ENCODE measurements at places on chromosomes 6 and 20.

DNA sequence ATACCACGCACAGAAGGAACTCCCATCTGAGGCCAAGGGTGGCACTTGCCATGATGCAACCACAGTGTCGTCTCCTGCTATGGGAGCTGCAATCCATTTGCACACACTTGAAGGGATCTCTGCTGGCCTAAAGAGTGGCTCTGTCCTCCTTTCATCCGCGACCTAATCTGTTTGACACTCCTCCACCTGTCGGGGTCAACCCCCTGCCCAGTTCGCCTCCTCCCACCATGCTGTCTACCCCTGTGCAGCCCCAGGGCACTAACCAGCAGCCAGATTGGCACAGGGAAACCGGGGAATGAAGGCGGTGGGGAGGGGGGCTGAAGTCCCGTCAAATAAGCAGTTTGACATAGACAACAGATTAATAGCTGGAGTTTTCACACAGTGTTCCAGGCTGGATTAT lies 58.1 kb upstream of the FOXQ1 start:
- DNase-seq: no peak

DNA sequence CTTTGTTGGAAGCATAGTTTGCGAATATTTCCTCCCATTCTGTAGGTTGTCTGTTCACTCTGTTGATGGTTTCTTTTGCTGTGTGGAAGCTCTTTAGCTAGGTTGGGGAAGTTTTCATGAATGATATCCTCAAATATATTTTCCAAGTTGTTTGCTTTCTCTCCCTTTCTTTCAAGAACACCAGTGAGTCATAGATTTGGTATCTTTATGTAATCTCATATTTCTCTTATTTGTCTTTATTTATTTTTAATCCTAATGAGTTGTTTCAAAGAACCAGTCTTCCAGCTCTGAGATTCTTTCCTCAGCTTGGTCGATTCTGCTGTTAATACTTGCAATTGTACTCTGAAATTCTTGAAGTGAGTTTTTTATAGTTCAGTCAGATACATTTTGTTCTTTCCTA lies 628.0 kb upstream of the ID4 start:
- DNase-seq: no peak

- DNase-seq: no peak
Observed at GRCh38 chr6:34388421-34388820, 4.0 kb downstream of the NUDT3 start.

DNA sequence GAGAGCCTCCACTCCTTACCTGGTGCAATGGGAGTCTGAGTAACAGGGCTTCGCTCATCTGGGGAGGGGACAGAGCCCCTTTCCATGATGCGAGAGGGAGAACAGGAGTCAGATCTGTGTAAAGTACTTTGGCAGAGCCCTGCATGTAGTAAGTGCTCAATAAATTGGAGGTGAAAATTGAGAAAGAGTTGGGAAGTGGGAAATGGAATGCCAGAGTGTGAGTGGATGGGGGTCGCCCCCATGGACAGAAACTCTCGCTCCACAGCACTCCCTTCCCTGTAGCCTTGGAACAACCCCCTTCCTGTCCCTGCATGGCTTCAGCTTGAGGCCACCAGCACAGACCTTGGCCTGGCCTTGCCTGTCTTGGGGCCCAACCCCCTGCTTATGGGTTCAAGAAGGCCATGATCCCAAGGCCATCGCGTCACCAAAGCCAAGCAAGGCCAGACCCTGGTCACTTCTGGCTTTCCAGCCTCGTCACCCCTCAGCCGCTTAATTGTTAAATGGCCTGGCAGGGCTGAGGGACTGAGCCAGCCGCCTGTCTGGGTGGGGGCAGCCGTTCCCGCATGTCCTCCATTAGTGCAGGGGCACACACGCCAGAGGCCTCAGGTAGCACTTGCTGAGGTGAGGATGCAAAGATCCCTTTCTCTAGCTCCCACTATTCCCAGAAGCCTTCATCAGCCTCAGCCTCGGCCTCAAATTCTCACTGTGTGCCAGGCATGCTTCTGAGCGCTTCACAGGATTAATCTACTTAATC lies 93.7 kb upstream of the PTPN1 start:
- no peak for DNase-seq

GRCh38 chr6:5712349-5713215 lies 294.1 kb downstream of the NRN1 start:
- no peak for DNase-seq

- no peak for DNase-seq
Observed at GRCh38 chr6:21341910-21342309, 251.6 kb upstream of the SOX4 start.

DNA sequence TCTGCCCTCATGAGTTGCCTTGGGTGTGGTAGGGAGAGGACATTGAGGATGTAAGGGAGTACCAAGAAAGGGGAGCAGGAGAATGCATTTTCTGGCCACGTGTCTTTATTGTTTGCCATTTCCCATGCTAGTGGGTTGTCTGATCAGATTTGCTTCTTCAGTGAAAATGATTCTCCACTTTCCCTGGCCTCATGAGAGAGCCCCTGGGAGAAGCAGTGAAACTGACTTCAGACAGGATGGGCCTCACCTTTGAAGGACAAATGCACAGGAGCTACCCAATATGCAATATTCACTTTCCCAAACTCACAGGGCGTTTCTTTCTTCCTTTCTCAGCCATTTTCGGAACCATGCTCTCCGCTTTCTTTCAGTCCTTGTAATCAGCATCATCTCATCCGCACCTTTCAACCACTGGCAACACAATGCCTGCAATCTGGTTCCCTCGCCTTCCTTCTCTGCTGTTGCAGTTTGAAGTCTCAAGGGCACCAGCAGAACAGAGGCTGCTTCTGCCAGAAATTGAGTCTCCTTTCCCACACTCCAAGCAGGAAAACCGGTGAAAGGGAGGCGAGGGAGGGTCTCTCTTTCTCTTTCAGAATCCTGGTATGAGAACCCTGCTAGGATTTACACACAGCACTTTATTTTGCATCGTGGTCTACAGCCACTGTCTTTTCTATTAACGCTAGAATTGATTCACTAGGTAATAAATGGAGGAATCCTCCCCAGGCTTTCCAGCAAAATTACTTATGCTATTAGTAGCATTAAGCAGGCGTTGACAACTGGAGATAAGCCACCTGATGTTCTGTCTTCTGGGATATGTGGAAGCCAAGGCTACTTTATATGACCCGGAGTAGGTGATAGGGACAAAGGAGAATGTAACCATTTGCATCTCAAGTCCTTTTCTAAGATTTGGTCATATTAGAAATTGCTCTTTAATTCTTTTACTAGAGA lies 62.0 kb upstream of the FAM184A start:
- no peak for DNase-seq
